NCI-H460 (cell line): ENCODE measurements at places on chromosomes 7 and 10.

DNA sequence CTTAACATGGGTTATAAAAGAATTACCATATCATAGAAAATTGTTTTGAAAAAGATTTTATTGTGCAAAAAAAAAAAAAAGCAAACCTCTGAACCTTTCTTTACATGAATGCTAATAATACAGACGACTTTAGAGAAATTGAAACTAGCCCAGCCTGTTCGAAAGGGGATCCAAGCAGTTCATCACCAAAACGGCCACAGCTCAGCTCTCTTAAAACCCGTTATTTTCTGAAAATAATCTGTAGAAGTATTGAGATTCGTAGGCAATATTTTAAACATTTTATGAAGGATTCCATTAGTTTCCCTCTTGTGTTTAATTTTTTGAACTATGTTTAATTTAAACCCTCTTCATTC is 9.9 kb upstream of the GSAP start:
- no peak for DNase-seq

DNA sequence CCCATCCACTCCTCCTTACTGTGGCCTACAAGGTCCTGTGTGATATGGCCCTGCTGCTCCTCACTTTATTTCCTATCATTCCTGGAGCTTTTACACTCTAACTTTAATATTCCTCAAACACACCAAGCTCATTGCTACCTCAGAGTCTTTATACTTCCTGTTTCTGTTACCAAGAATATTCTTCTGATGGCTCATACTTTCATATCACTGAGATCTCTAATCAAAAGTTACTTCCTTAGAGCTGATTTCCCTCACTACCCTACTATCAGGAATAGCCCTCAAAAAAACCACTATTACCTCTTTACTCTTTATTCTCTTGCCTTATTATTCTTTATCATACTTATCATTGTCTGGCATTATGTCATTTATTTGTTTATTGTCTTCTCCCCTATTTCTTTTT is 5.8 kb upstream of the PPP3CB start:
- DNase-seq: no peak

GRCh38 chr7:64867863-64868440 is 35.1 kb upstream of the ZNF273 start:
- no peak for DNase-seq

DNA sequence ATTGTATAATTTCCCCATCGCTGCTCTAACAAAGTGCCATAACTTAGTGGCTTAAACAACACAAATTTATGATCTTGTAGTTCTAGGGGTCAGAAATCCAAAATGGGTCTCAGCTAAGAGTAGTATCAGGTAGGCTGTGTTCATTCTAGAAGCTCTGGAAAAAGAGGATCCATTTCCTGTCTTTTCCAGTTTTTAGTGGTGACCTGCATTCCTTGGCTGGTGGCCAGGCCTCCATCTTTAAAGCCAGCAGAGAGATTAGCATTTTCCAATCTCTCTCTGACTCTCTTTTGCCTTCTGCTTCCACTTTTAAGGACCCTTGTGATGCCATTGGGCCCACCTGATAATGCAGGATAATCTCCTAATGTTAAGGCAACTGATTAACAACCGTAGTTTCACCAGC is 41.0 kb upstream of the C10orf120 start:
- no peak for DNase-seq

DNA sequence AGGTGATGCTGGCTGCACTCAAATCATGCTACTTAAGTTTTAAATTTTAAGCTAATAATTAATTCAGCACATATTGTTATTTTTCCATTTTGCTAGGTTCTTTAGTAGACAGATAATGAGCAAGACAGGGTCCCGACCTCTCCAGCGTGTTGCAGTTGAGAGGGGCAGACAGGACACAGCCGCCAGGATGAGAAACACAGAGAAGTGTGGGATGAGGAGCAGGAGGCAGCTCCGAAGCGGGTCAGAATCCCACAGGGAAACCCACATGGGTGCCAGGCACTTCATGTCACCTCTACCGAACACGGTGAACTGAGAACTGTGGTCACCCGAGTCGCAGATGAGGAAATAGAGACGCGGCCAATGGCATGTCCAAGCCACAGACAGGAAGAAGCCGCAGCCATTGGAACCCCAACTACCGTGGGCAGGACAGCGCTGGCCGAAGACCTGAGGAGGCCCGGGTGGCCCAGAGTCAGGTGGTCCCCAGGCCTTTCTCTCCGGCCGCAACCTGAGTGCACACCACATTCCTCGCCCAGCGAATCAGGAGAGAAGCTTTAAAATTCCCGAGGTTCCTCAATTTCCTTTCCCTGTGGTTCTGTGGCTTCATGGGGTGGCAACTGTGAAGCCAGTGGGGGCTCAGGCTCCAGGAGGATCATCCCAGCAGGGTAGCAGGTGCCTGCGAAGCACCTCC is 213.0 kb downstream of the DNAJB6 start:
- no peak for DNase-seq

DNA sequence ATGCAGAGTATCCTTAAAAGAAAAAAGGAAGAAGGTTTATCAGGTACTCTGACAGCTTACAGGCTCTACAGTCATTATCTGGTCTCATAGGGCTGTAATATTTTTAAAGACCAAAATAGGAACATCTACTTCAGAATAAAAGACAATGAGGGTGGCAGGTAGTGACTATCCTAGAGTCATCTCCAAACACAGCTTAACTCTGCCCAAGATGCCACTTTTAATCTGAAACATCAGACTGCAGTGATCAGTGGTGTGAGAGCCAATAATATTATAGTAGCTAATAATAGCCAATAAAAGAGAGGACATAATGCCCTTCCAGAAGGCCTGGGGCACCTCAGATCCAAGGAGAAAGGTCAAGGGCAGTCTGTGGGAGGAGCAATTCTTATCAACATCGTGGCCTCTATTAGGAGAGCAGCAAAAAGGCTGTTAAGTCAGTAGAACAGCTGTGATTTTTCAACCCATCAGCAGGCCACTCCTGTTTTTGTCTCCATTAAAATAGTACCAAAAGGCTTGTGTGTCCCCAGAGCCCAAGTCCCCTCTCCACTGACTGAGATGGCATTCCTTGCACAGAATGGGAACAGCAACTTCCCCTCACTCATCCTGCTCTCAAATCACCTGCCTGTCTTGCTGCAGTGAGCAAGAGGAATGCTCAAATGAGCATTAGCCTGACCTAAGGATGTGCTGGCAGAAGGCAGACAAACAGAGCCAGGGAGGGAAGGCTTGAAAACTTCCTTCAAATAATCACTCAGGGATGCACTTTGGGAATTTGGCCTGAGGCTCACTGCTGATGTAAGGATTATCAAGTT is 20.7 kb upstream of the SPOCK2 start:
- no peak for DNase-seq

GRCh38 chr10:1416456-1417037 is 320.8 kb downstream of the ADARB2 start:
- no peak for DNase-seq

DNA sequence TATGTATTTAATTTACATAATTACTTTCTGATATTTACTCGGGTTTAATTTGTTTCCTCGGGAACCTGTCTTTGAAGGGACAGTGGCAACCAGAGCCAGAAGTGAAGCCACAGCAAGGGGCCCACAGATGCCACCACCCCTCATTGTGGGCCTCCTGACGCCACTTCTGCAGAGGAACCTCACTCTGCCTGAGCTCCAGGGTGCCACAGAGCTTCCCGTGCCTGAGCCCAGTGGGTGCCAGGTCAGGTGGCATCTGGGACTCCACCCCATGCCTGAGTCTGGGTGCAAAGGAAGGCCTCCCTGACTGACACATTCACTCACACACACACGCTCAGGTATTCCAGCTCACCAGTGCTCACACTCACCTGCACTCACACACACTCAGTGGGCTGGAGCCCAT is 213.7 kb downstream of the GRID1 start:
- DNase-seq: no peak

DNA sequence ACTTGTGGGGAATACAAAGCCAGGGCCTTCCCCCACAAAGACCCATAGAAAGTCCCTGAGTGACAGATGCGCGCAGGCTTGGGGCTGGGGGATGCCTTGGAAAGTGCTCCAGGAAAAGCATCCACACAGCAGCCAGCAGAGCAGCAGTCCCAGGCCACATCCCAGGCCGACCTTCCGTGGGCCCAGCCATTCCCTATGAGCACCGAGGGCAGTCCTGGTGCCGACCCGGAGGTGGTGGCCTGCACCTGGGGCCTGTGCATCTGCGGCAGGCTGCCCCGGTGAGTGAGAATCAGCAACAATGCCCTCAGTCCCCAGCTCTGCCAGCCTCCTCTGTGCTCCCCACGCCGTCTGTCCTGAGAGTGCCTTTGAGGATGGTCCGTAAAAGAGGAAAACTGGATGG is 26.4 kb downstream of the ASB13 start:
- DNase-seq: no peak
